ENCODE measurements at places on chromosomes 2 and 18. TPM values are rescaled to one million over a fixed set of nuclear protein-coding genes. Genes with fewer than 3 reads are reported as not detected.
A peak's percentile ranks its signal among the peaks of the same experiment; 100 is the strongest.

SLC9A4 gene
- total RNA-seq, result not detected

DNA sequence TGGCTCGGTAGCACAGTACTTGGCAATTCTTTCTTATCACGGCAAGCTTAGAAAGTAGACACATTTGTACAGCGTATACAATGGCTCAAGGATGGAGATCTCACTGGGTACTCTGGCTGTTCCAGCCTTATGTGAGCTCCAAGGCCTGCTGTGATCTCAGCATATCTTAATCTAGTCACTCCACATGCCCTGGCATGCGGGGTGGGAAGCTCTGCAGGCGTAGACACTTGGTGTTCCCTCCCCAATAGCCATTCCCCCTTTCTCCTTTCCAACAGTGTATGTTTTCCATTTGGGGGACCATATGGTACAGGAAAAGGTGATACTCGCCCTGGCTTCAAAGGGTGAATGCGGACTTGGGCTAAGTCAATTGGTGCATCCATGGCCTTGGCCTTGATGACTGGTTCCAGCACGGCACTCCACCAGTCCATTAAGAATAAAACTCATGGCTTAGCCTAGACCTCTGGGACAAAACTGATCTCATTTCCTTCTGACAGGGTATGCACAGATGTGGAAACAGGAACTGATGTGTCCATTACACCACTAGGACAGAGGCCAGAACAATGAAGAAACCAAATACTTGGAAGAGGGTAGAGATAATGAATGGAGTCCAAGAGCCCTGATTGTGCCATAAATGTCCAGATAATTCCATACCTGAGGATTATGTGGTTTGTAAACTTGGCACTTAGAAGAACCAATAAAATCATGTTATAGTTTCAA lies 28.4 kb downstream of the TGIF1 start:
- no peak for DNase-seq

- DNase-seq, result peak; percentile 86
These were observed 21.2 kb downstream of the GRB14 start for GRCh38 chr2:164599954-164600589.

GRCh38 chr2:189210250-189211087 lies 30.9 kb upstream of the COL5A2 start:
- DNase-seq, result peak; percentile 91

ST8SIA5 gene
- 0.24 TPM for total RNA-seq

GRCh38 chr2:186554850-186555671 lies 34.8 kb upstream of the ITGAV start:
- DNase-seq, result no peak

NEB gene
- 1.5 TPM for total RNA-seq

KCNIP3 gene
- 2.2 TPM for total RNA-seq

DNA sequence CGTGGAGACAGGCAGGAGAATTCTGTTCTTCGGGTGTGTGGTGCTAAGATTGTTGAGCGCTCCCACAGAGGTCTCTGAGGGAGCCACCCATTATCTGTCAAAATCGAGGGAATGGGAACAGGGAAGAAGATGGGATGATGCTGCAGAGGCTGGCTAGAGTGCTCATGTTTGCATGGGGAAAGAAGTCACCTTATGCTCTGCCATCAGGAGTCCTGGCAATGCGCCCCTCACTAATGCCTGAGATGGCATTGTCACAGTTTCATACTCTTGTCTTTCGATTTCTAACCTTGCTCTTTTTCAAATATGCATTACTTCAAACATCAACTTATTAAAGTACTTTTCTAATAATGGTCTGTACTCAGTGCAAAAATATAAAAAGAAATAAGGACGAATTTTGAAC lies 463.3 kb upstream of the CELF4 start:
- no peak for DNase-seq

DNA sequence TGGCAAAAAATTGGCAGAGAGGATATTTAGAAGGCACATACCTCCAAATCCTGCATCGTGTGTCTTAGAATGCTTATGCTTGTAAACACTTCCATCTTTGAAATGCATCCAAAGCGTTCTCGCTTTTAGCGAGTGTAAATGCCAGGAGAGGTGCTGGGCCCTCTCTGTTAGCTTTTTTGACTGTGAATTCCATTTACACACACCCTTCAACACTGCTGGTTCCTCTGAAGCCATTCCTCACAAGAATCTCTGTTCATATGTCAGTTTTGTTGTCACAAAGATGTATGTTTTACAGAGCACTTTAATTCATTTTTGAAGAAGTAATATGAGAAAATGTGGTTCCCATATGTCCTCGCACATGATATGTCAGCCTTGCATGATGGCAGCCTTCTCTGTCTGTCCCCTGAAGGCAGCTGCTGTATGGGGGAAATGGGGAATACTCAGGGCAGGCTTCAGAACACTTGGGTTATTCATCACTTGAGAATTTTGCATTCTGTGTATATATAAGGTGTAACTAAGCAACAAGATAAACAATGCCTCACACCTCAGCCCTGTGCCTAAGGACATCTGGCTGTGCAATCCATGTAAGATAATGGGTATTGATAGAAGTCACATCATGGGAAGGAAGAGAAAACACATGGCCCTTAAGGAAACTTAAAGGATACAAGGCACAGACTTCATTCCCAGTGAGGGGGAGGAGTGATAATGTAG lies 52.3 kb downstream of the RAB27B start:
- no peak for DNase-seq

SPP2 gene
- not detected for total RNA-seq

SERPINB10 gene
- total RNA-seq, result not detected

Data from glomerular endothelial cell (primary cell).